ENCODE measurements at places on chromosomes 3 and 15.
A peak's percentile ranks its signal among the peaks of the same experiment; 100 is the strongest.

DNA sequence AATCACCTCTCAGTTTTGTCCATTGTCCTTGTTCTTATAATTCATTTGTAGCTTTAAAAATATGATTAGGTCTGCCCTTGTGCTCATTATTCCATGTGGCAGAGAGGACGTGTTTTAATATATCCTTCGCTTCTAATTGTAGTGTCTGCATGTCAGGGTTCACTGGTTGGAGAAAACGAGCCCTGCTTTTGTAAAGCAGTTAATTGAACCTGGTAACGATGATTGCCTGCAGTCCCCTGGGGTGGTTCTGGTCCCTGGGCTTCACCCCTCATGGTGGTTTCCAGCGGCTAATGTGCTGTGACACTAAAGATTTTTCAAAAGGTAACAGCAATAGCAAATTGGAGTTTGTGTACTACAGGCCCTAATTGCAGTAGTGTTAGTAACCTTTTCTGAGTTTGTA, 299.6 kb downstream of the CACNA2D3 start:
- DNase-seq, result no peak

- no peak for DNase-seq
These were observed 325.4 kb upstream of the ONECUT1 start for GRCh38 chr15:53115563-53115962.

GRCh38 chr3:62119139-62119538, 254.2 kb downstream of the FEZF2 start:
- no peak for DNase-seq

DNA sequence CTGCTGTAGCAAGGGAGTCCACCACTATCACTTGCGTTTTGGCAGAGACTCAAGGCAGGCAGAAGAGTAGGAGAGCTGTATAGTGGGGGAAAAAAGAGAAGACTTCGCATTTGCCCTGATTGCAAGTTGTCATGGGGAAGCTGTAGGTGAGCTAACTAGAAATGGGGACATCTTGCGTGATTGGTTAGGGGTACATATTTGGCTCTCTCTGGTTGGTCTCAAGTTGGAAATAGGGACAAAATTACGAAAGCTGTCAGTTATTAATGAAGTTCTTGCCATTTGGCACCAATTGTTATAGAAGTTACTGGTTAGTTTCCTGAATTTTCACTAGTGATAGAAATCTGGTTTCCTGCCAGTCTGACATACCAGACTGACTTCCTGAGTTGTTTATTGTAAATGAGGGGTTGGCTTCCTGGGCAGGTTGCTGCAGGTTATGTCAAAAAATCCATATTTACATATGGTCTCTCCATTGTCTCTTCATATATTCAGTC, 8.2 kb upstream of the SENP7 start:
- no peak for DNase-seq

DNA sequence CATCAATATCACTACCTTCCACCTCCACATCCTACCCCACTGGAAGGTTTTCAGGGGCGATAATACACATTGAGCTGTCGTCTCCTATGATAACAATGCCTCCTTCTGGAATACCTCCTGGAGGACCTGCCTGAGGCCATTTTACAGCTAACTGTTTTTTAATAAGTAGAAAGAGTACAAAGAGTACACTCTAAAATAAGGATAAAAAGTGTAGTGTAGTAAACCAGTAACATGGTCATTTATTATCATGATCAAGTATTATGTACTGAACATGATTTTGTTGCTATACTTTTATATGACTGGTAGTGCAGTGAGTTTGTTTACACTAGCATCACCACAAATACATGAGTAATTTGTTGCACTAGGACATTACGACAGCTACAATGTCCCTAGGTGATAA, 46.6 kb upstream of the SSR3 start:
- DNase-seq, result no peak

GRCh38 chr3:195005759-195006510, 265.0 kb downstream of the XXYLT1 start:
- DNase-seq, result no peak

DNA sequence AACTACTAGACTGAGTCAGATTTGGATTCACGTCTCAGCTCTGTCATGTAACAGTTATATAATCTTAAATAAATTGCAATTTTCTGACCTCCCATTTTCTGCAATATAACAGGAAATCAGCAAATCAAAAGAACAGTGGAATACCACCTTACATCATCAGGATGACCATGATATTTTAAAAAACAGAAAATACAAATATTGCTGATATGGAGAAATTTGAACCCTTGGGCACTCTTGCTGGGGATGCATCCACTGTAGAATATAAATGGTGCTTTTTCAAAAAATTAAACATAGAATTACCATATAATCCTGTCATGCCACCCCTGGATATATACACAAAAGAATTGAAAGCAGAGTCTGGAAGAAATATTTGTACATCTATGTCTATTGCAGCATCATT, 982.5 kb downstream of the TBL1XR1 start:
- DNase-seq, result no peak

DNA sequence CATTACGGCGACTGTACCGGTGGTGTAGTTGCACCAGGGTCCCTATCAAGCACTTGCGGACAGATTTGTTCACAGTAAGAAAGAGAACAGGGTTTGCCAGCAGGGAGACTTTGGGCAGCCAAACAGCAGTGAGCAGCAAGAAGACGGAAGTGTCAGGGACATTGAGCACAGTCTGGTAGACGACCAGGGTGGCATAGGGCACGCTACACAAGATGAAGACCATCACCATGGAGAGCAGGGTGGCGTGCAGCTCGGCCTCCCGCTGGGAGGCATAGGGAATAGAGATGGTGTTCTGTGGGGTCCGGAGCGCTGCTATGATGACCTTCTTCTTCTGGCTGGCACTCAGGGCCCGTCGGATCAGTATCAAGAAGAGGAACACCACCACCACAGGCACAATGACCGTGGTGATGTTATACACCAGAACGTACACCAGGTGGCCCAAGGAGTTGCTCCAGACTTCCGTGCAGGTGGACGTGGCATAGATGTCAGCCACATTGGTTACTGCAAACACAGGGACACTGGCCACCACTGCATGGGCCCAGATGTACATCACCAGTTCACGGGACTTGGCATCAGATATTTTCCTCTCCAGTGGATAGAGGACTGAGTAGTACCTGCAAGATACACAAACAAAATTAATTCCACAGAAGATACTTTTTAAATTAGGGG, 19.1 kb upstream of the FSIP1 start:
- no peak for DNase-seq

DNA sequence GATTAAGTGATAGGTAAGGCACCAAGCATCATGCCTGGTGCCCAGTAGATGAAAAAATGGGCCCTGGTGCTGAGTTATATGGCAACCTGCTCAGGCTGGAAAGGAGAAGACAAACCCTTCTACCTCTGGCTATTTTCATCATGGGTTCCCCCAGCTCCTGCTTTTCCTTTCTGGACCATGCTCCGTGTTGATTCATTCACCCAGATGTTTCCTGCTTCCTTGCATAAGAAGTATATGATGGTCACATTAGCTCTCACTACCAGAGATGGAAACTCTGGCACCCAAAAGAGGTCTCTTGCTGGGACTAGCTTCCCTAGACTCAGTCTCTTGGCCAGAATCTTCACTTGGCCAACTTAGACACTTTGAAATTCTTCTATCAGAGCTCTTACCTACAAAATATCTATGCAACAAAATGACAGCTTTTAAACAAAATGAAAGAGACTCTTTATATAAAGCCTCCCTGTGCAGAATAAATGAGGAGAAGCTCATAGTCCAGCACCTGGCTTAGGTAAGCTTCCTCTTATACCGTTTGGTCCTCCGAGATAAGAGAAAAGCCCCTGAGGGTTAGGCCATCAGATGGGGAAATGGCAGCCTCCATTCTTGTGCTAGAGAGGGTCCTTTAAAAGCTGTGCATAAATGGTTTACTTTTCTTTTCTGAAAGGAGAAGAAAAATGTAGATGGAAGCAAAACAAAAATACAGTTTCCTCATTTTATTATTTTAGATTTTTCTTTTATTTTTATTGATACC, 46.8 kb upstream of the MCF2L2 start:
- DNase-seq, result no peak

- DNase-seq, result no peak
These were observed 109.2 kb upstream of the SLC6A11 start for GRCh38 chr3:10706740-10707399.

GRCh38 chr15:40150163-40150925, 10.5 kb upstream of the BUB1B start:
- DNase-seq, result no peak

DNA sequence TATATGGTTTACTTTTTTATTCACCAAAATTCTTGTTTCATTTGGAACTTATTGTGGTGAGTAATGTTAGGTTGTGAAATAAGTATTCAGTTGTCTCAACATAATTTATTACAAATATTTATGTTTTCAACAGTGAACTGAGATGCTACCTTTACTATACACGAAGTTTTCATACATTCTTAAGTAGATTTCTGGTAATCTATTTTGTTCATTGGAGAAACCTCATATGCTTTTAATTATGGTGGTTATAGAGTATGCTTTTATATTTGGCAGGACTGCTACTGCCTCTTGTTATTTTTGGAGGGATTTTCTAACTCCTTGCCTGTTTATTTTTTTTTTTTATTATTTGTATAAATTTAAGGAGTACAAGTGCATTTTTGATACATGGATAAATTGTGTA, 253.1 kb downstream of the NLGN1 start:
- no peak for DNase-seq

DNA sequence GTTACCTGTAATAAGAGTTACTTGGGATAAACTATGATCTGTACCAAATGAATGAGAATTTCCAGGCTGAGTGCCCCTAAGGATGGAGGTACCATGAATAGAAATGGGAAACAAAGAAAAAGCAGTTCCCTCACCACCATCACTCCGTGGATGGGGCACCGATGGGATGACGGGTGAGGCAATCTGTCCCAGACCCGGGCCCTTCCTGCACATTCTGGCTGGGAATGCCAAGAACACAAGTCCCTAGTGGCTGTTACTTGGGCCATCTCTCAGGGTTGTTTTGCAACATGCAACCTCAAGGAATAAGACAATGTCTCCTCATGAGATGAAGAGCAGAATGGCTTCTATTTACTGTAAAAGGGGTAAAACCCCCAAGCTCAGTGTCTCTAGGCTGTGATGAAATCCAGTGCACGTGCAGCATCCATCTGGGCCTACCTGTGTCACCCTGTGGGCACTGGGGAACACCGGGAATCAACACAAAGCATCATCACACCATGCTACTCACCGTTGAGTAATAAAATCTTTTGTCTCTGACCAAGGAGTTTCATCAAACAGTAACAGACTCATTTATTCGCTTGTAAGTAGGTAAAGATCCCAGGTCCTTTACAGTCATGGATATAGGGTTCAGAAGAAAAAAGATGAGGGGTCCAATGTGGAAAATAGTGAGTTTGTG, 22.3 kb downstream of the GNB4 start:
- DNase-seq, result no peak

- no peak for DNase-seq
These were observed 50.9 kb downstream of the C3orf20 start for GRCh38 chr3:14725564-14726440.

GRCh38 chr3:35789042-35789831, 149.9 kb downstream of the ARPP21 start:
- DNase-seq, result no peak

GRCh38 chr3:122697952-122698620, 17.4 kb downstream of the PARP14 start:
- DNase-seq, result no peak

DNA sequence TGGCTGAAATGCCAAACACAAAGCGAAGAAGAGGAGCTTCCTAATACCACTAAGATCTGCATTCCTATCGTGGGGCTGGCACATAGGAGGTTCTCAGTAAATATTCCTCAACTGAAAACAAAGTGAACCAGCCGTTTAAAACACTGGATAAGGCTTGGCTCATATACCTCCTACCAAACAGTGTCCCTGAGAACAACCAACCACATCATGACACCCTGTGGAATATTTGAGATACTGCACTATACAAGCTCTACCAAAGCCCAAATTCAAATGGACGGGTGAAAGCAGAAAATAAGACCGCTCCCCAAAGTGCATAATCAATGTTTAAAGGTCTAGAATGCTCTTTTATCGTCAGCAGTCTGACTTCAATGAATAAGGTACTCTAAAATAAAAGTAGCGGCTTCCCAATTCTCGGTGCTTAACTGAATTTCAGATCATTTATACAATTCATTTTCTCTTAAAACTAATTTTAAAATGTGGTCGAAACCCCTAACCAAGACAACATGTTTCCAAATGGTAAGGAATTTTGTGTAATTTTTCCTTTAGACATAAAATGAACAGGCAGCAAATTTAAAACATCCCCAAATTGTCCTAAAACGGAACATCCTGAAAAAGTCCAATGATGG, 425.8 kb downstream of the ERC2 start:
- peak; percentile 13 for DNase-seq

DNA sequence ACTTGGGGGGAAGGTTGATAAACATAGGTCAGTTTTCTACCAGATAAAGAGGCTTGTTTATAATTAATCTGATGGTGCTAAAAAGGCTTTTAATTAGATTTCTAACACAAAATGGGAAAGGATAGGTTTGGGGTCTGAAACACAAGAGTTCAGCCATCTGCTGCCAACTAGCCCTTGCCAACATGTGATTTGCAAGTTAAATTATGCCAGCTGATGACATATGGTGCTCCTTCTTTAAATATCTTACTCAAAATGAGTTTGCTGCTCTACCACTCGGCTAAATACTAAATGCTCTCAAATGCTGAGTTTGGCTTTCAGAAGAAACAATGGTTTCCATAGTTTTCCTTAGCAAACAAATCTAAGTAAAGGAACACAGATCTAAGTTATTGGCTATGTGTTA, 557.8 kb upstream of the CCDC54 start:
- DNase-seq, result no peak

- DNase-seq, result no peak
These were observed 29.9 kb upstream of the NOX5 start for GRCh38 chr15:68984586-68984985.

DNA sequence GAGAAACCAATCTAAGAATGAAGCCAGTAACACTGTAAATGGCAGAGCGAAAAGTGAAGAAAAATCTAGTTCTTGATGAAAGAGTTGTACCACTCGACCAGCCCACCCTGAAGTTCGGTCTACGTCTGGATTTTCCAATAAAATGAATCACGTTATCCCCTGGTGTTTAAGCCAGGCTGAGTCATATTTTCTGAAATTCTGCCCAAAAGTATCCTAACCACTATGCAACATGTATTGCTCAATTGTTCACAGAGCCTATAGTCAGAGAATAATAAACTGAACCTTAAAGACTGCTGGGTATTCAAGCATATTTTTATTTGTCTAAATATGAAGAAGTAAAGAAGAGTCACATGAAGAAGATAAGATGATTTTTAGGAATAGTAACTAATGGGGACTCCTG, 245.7 kb downstream of the FGF12 start:
- no peak for DNase-seq

DNA sequence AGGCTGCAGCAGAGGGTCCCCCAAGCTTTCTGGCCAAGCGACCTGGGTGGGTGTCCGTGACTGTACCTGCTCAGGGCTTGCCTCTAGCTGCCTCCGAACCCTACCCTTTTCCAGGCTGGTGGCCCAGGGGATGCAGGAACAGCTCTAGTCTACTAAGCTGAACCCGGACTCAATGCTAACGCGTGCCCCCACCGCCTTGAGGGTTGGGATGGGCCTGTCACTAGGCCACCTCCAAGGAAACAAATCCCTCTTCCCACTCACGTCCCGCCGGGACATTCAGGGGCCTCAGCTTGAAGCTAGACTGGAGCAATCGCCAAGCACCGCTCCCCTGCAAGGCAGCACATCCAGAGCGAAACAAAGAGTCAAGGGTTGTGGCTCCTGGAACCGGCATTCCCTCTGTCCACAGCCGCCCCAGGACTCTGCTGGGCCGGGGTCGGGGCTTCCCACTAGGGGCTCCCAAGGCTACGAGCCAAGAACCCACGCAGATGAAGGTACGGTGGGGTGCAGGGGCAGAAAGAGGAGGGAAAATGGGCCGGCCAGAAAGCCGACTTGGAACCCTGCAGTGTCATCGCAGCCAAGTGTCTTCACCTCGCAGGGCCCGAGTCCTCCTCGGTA, 2.9 kb downstream of the FBXL22 start:
- no peak for DNase-seq
